IPS DF 6.9 (cell line): ENCODE measurements at places on chromosomes 5 and 9.

GRCh38 chr9:99605016-99605743, 216.5 kb upstream of the NR4A3 start:
- no peak overlapping the region for H3K27ac ChIP-seq
- peaks cover 3% of the 10 kb centered on the region; the same call in 1 of the 2 replicates for H3K27me3 ChIP-seq
- no peaks in the 10 kb centered on the region for H3K36me3 ChIP-seq
- no peak for DNase-seq
- H3K4me3 ChIP-seq, result no peak overlapping the region

DNA sequence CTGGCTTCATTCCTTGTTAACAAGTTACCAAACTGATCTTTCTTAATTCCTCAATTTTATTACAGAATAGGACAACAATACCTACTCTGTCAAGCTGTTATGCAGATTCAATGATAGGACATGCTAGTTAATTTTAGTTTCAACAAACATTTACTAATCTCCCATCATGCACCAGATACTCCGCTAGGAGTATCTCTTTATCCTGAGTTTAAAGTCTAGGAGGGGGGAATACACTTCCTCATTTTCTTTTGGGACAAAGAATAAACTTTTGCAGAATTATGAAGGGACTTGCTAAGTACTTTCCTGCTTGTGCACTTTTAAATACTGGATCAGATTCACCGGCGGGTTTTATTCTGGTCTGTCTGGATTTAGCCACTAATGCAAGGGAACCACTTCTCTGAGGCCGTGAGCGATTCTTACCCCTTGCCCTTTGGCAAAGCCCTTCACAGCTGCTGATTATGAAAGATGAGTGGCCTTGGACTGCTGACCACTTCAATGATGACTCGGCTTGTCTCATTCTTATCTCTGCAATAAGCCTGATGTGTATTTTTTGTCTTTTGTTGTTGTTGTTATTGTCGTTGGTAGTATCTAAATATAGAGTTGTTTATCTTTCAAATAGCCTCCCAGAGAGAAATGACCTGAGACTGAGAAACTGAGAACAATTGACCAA, 73.9 kb downstream of the RMI1 start:
- H3K27ac ChIP-seq, result no peak overlapping the region
- DNase-seq, result no peak
- no peak overlapping the region for H3K4me3 ChIP-seq
- no peaks in the 10 kb centered on the region for H3K36me3 ChIP-seq
- no peaks in the 10 kb centered on the region for H3K27me3 ChIP-seq

DNA sequence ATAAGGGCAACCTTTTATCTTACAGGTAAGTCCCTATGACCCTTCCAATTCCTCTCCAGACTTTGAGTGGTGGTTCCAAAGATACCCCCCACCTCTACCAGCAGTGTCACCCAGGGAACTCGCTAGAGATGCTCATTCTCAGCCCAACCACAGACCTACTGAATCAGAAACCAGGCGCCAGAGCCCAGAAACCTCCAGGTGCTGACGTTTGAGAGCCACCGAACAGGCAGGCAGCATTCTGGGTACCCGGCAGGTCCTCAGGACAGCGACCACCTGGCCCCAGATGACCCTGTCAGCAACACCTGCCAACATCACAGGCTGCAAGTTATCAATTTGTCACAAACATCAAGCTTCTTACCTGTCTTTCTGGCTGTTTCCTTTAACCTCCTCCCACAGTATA, 19.5 kb downstream of the RAPGEF1 start:
- no peak overlapping the region for H3K4me3 ChIP-seq
- no peaks in the 10 kb centered on the region for H3K27me3 ChIP-seq
- DNase-seq, result no peak
- H3K36me3 ChIP-seq, result no peaks in the 10 kb centered on the region
- H3K27ac ChIP-seq, result no peak overlapping the region

DNA sequence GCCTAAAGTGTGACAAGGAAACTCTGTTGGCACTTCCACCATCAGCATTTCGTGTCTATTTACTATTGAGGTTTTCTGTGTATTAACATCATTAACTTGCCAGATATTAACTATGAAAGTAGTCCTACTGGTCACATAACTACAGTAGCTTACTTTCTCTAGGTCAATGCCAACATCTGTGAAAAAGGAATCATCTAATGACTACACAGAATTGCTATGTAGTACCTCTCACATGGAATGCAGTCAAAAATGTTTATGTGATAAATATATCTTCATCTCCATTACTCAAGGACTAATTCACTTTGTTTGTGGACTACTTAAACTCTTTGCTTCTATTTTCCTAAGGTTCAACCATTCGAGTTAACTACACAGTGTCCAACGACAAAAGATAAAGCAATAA, 2.1 kb downstream of the SCAI start:
- no peak overlapping the region for H3K4me3 ChIP-seq
- H3K27ac ChIP-seq, result no peak overlapping the region
- DNase-seq, result no peak
- H3K36me3 ChIP-seq, result no peaks in the 10 kb centered on the region
- H3K4me1 ChIP-seq, result no peaks in the 10 kb centered on the region
- H3K27me3 ChIP-seq, result no peaks in the 10 kb centered on the region

DNA sequence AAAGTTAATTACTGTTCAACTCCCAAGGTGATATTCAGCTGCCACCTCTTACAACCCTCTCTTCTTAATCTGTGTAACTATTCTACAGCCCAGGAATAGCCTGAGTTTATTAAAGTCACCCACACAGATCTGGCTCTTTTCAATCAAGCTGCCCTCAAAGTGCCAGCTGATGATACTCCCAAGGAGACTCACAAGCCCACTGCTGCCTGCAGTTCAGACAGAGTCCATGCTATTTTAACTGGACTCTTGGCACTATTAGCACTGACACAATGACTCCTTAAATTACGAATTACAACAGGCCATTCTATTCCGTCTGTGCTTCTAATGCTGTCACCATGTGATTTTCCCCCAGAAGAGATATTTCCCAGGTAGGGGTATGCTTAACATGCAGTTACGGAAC, 26.3 kb downstream of the REEP5 start:
- no peaks in the 10 kb centered on the region; the same call in 1 of the 2 replicates for H3K36me3 ChIP-seq
- H3K4me3 ChIP-seq, result no peak overlapping the region
- no peaks in the 10 kb centered on the region for H3K27me3 ChIP-seq
- DNase-seq, result no peak

GRCh38 chr5:100777680-100778300, 125.3 kb downstream of the ST8SIA4 start:
- DNase-seq, result no peak
- H3K4me1 ChIP-seq, result no peaks in the 10 kb centered on the region
- H3K27me3 ChIP-seq, result no peaks in the 10 kb centered on the region
- no peak overlapping the region for H3K27ac ChIP-seq

DNA sequence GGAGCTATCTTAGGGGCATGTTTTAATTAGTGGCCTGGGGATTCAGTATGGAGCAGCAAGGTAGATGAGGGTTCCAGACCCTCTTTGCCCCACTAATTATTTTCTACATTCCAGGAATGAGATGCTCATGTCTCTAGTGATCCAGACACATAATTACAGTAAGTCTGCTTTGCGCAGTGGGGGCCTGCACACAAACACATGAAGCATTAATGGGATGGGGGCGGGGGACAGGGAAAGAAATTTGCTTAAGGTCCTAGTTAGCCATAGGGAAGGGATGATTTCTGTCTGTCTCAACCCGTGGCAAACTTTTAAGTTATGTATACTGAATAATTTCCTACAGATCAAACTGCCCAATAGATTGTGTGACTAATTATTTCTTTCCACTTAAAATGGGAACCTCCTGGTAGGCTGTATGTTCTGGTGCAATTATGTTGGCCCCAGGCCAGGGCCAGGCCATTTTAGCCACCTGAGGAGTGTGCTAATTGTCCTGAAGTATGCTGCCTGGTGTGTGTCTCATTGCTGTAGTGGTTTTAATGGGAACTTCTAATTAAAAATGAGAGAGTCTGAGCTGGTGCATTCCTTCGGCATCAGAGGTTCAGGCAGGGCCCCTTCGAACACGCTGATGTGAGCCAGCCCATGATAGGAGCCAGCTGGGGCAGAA, 134.4 kb downstream of the PTTG1 start:
- no peaks in the 10 kb centered on the region for H3K27me3 ChIP-seq
- no peaks in the 10 kb centered on the region for H3K36me3 ChIP-seq
- no peaks in the 10 kb centered on the region for H3K4me1 ChIP-seq
- no peak overlapping the region for H3K4me3 ChIP-seq
- no peak overlapping the region for H3K27ac ChIP-seq
- DNase-seq, result no peak

DNA sequence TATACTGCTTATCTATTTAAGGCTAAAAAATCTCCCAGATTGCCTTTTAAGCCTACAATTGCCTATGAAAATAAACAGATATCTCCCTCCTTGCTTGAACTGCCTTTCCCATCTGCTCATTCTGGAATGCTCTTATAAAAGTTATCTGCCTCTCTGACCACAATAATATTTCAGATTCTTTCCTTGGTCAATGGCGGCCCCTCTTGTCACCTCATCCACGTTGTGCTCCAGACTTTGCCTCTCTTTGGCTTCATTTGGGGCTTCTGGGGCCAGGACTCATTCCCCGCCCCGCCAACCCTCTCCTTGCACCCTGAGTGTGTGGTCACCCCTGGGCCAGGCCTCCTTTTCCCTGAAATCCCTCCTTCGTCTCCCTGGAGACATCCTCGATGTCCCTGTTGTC, 110.0 kb upstream of the RPS23 start:
- no peak overlapping the region for H3K4me3 ChIP-seq
- H3K4me1 ChIP-seq, result no peaks in the 10 kb centered on the region
- no peaks in the 10 kb centered on the region for H3K27me3 ChIP-seq
- DNase-seq, result no peak
- no peak overlapping the region for H3K27ac ChIP-seq
- no peaks in the 10 kb centered on the region for H3K36me3 ChIP-seq

- H3K4me3 ChIP-seq, result no peak overlapping the region
- H3K36me3 ChIP-seq, result no peaks in the 10 kb centered on the region
- H3K27me3 ChIP-seq, result no peaks in the 10 kb centered on the region
- H3K4me1 ChIP-seq, result no peaks in the 10 kb centered on the region
- DNase-seq, result no peak
Measured at GRCh38 chr5:51731421-51732029, 348.3 kb downstream of the ISL1 start.

- H3K4me1 ChIP-seq, result no peaks in the 10 kb centered on the region
- H3K36me3 ChIP-seq, result no peaks in the 10 kb centered on the region
- no peak overlapping the region for H3K27ac ChIP-seq
- no peaks in the 10 kb centered on the region for H3K27me3 ChIP-seq
Measured at GRCh38 chr5:149195337-149195887, 54.1 kb downstream of the ABLIM3 start.

DNA sequence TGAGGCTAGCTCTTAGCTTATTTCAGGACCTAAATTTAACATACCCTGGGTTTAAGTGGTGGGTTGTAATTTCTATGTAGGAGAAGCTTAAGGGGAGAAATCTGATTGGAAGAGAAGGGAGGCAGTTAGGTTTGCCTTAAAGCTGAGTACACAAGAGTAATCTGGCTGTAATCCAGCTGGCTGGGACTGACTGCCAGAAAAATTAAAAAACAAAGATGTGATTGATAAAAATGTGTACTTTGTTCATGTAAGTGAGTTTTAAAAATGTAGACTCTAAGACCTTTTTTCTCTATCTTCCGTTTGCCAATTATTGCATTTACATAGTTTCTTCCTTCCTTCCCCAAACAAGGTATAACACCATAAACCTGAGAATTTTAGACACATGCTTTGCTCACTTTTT, 17.5 kb upstream of the MSMP start:
- H3K27ac ChIP-seq, result no peak overlapping the region
- H3K36me3 ChIP-seq, result no peaks in the 10 kb centered on the region
- DNase-seq, result no peak
- H3K27me3 ChIP-seq, result no peaks in the 10 kb centered on the region

- no peak for DNase-seq
- H3K4me1 ChIP-seq, result no peaks in the 10 kb centered on the region
- no peaks in the 10 kb centered on the region for H3K36me3 ChIP-seq
- no peaks in the 10 kb centered on the region for H3K27me3 ChIP-seq
- no peak overlapping the region for H3K4me3 ChIP-seq
Measured at GRCh38 chr5:83475935-83476814, 4.6 kb downstream of the VCAN start.

DNA sequence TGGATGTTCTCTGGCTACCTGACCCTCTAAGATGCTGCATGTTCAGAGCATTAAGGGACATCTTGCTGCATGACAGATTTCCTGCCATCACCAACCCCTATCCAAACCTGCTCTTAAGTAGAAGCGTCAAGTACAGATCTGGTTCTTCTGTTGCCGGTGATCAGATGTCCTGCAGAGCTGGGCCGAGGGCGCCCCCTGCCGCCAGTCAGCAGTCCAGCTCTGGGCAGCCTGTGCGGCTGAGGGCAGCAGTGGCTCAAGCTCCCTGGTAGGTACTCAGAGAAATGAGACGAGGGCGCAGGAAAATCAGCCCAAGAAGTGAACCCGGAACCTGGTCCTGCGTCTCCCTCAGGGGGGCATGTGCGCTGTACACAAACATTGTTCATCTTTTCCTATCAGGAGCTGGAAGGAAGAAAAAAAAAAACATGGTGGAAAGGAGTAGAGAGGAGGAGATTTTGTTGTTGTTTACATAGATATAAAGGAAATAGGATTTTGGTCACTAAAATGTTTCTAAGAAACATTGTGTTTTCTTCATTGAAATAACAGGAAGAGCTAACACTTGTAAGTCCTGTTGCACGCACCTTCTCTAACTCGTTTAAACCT, 95.8 kb downstream of the CFAP90 start:
- H3K4me3 ChIP-seq, result no peak overlapping the region
- no peak overlapping the region for H3K27ac ChIP-seq
- no peaks in the 10 kb centered on the region for H3K27me3 ChIP-seq
- peaks cover 10% of the 10 kb centered on the region for H3K36me3 ChIP-seq

DNA sequence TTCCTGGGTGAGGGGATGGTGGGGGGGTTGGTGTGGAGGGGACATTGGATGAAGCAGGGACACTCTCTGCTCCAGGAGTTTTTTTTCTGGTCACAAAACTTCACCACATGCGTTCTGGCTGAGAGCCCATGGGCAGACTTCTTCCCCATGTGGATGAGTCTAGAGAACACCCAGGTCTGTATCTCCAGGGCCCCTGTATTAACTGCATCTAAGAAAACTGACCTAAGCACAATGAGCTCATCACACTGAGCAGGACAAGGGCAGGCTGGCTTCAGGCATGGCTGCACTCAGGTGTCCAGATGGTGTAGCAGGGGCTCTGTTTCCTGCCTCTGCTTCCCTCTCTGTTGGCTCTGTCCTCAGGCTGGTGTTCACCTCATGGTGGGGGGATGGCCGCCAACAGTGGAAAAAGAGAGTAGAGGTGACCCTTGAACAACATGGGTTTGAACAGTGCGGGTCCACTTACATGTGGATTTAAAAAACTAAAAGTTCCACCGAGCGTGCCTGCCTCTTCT, 85.3 kb upstream of the STC2 start:
- no peak overlapping the region for H3K27ac ChIP-seq
- no peak overlapping the region for H3K4me3 ChIP-seq
- H3K36me3 ChIP-seq, result no peaks in the 10 kb centered on the region
- H3K27me3 ChIP-seq, result no peaks in the 10 kb centered on the region
